CD4-positive, alpha-beta memory T cell (primary cell): ENCODE measurements at places on chromosomes 7 and 10.

DNA sequence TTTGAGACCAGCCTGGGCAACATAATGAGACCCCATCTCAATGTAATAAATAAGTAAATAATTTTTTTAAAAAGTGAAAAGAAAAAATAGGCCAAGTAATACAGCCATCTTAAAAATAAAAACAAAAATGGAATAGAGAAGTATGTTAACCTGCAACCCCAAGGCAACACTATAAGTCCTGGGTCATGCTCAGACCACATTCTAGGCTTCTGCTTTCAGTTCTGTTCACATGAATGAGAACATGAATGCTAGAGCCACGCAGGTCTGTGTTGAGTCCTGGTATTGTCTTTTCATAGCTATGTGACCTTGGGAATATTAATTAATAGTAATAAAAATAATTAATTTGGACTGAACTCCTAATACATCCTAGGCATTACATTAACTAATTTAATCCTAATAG lies 284.0 kb downstream of the AUTS2 start:
- no peak for DNase-seq

DNA sequence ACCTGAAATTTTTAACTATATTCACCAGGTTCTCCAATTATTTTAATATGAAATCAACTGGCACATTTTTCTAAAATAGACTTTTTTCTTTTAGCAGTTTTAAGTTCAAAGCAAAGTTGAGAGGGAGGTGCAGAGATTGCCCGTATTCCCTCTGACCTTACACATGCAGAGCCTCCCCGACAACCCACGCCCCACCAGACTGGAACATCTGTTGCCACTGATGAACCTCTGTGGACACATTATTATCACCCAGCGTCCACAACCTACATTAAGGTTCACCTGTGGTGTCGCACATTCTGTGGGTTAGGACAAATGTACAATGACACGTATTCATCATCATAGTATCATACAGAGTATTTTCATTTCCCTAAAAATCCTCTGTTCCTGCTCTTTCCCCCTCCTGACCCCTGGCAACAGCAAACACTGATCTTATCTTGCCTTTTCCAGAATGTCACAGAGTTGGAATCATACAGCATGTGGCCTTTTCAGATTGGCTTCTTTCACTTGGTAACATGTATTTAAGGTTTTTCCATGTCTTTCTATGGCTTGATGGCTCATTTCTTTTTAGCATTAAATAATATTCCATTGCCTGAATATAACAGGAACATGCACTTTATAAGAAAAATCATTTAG lies 37.1 kb downstream of the COBL start:
- DNase-seq = no peak

DNA sequence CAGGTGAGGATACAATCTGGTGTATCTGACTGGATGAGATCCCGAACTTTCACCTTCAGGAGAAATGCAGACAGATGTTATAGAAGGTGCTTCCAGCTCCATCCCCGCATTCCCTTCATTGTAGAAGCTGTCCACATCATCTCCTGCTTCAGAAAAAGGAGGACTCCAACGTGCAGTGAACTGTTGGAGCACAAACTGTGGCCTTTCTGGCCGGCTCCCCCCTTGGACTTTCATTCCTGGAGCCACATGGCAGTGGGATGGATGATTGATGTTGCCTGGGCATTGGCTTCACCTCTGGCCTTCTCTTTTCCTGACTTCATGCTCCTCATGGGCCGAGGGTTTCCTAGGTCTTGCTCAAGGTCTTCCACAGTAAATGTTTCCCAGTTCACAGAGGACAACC lies 29.6 kb upstream of the ZNF273 start:
- no peak for DNase-seq

GRCh38 chr10:91665842-91666241 lies 33.0 kb upstream of the PPP1R3C start:
- no peak for DNase-seq

- no peak for DNase-seq
Observed at GRCh38 chr10:101355072-101355706, 1.2 kb downstream of the BTRC start.
